ENCODE measurements at places on chromosomes 6 and 20. TPM values are rescaled to one million over a fixed set of nuclear protein-coding genes. Genes with fewer than 3 reads are reported as not detected.

Gene RALGAPA2
- total RNA-seq: 72.7 TPM

Gene HSPA1A
- 74.7 TPM for total RNA-seq

DNA sequence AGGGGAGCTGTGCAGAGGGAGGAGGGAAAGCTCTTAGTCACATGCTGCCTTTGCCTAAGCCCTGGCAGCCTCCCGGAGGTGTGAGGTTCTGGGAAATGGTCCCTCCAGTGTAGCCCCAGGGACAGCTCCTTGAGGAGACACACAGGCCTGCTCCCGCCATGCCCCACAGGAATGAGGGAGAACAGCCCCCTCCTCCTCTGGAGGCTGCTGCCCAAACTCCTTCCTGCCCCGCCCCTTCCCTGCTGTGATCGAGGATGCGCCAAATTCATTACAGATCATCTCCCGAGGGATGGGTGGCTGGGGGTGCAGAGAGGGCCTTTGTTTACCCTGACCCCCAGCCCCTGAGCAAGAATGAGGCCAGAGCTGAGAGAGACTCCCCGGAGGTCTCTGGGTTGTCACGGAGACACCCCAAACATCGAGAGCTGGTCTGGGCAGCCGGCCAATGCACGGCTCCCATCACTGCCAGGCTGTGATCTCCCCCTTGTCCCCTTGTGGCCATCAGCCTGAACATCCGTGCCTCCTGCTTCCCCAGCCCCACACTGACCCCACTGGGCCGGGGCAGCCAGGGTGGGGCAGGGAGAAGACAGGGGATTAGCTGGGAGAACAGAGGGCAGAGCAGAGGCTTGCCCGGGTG, 8.4 kb downstream of the CYP21A2 start:
- no peak for DNase-seq
- no peaks in the 10 kb centered on the region for H3K27me3 ChIP-seq
- no peaks in the 10 kb centered on the region for H3K4me1 ChIP-seq

GRCh38 chr6:135106611-135107010, 52.0 kb upstream of the HBS1L start:
- H3K36me3 ChIP-seq: no peaks in the 10 kb centered on the region
- no peak for DNase-seq
- no peak overlapping the region for H3K27ac ChIP-seq
- no peak overlapping the region for H3K4me3 ChIP-seq
- H3K27me3 ChIP-seq: no peaks in the 10 kb centered on the region

GRCh38 chr6:158256746-158257424, 55.4 kb upstream of the TULP4 start:
- no peaks in the 10 kb centered on the region for H3K27me3 ChIP-seq
- H3K36me3 ChIP-seq: no peaks in the 10 kb centered on the region
- H3K4me1 ChIP-seq: no peaks in the 10 kb centered on the region

DNA sequence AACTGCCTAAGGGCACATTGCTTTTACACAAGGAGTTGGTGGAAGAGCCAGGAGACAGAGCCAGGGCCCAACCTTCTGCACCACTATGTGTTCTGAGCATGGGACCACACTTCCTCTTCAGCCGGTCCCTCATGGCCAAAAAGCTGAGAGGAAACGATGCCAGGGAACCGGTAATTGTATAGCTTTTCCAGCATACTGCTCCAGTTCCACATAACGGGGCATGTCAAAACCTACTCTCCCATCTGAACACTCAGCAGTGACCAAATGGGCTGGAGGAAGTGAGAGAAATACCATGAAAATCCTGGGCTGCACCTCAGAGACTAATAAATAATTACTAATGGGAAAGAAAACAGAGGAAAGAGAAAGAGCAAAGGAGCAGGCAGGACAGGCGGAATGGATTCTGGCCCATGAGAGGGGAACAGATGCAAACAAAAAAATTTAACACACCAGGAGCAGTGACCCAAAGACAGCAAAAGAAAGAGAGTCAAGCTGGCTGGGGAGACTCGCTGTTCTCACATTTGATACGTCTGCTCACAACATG, 52.0 kb upstream of the BMP2 start:
- H3K27me3 ChIP-seq: no peaks in the 10 kb centered on the region
- H3K4me3 ChIP-seq: no peak overlapping the region
- no peak for DNase-seq
- H3K36me3 ChIP-seq: no peaks in the 10 kb centered on the region
- H3K27ac ChIP-seq: no peak overlapping the region
